ENCODE measurements at places on chromosomes 7 and 10.

GRCh38 chr7:16428672-16429071 is 7.3 kb upstream of the CRPPA start:
- DNase-seq: no peak

- no peak for DNase-seq
These were observed 140.7 kb downstream of the SND1 start for GRCh38 chr7:127792528-127793342.

GRCh38 chr7:33495207-33495606 is 365.8 kb downstream of the BBS9 start:
- no peak for DNase-seq

GRCh38 chr10:96249264-96249663 is 22.1 kb downstream of the BLNK start:
- no peak for DNase-seq

GRCh38 chr10:72170263-72170662 is 45.5 kb upstream of the ANAPC16 start:
- no peak for DNase-seq

GRCh38 chr10:30940256-30940655 is 91.4 kb downstream of the ZNF438 start:
- DNase-seq: peak; percentile 95

- DNase-seq: no peak
These were observed 250.3 kb upstream of the CXCL12 start for GRCh38 chr10:44635176-44635575.

- DNase-seq: no peak
These were observed 77.9 kb downstream of the KIAA1549 start for GRCh38 chr7:138903186-138903820.

DNA sequence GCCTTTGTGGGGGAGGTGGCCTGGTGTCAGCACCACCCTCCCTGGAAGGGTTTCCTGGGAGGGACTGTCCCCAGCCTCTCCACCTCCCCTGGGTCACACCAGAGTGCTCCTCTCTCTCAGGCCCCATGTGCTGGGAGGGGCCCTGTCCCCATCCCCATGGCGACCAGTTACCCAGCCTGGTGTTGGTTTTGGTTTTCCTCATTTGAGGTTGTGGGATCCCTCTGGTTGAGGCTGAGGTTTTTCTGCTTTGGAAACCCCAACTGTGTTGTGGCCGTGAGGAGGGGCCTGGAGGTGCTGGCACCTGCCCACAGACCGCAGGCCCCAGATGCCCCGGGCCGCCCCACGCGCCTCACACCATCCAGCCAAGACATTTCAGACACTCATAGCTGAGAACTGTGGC is 106.3 kb downstream of the GRK5 start:
- DNase-seq: no peak

All from lung microvascular endothelial cell (primary cell).